ENCODE measurements at places on chromosomes 4 and X.

GRCh38 chr4:136583567-136583966 lies 948.7 kb downstream of the PCDH18 start:
- DNase-seq = no peak

DNA sequence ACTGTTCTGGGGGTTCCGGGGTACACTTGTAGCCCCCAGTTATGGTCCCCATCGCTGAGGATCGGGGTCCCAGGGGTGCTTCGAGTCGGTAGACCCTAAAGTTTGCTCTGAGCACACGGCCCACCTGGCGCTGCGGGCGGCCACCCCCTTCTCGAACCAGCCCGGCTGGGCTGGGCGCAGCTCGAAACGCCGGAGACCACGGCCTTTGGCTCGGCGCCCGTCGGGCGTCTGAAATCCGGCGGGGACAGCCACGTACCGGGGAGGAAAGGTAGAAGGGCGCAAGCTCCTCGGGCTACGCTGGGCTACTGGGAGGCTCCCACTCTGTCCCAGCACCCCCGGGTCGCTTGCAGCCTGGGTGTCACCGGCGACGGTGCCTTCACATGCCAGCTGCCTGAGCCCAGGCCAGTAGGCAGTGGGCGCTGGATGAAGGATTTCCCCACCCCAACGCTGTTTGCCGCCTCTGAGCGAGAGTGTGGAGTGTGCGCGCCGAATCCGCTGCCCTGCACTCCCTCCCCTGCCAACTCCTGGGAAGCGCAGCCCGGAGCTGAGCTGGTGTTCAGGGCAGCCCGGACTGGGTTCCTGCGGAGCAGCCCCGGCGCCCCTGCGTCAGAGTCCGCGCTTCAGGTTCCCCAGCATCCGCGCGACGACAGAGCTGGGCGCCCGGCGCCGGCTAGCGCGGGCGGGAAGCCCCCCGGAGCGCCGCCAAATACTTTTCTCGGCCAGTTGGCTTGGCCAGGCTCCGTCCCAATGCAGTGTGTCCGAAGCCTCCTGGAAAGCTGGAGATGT lies 637 bp downstream of the MAMLD1 start:
- DNase-seq = no peak

GRCh38 chr4:145216535-145216934 lies 36.1 kb upstream of the OTUD4 start:
- DNase-seq = no peak

DNA sequence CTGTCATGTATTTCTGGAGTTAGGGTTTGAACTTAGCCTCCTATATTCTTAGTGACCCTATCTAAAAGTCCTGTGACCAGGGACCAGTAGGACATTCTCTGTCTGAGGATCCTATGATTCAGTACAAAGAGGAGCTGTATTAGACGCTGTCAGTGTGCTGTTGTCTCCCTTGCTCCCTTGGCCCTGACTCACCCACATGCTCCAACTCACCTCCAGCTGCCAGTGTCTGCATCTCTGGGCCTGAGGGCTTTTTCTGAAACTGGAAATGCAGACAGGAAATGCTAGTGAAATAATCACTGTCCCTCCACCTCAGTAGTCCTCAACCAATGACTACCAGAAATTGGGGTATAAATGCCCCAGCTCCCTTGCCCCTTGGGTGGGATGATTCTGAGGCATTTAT lies 535.3 kb upstream of the RPS6KA3 start:
- no peak for DNase-seq

DNA sequence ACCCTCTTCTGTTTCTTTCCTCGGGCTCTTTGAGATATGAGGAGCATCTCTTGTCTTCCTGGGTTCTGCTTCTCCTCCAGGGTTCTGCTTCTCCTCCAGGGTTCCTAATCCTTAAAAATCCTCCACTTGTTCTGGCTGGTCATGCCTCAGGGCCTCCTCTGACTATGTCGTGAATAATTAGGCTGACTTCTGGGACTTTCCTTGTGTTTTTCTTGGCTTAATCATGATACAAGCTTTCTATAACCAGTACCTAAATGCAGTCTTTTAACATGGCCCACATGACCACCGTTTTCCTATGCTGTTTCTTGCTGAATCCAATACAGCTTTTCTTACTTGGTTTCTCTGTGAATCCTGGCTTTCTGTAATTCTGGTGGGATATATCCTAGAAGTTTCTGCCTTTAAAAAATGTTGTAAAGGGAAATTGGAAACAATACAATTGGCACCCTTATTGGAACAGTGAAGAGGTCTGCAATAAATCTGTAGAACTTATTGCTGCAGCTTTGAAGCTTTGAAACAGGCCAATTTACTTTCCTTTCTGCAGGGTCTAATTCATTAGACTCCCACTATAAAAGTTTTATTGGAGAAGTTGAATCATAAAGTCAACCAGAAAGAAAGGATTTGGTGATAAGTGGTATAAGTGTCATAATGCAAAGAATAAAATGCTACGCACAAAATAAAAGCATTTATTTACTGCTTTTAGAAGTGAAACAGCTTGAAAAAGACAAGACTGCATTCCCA lies 213.1 kb downstream of the UGT8 start:
- DNase-seq = no peak

DNA sequence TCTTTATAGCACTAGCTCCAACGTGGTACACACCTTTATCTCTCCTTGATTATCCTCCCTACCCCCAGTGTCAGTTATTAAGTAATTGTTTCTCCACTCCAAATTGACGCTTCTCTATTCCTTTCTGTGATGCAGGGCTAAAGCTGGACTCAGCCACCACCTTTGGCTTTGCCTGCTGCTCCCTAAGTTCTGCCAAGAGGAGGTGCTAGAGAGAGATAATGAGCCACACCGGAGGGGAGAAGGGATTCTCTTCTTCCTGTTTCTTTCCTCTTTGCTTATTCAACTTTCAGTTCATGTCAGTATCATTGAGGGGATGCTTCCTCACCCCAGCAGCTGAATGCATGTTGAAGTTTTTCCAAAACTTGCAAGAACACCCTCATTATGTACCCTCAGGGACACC lies 176.5 kb downstream of the GBA3 start:
- no peak for DNase-seq

- no peak for DNase-seq
These were observed 85.5 kb downstream of the CAMK2D start for GRCh38 chr4:113675731-113676697.

DNA sequence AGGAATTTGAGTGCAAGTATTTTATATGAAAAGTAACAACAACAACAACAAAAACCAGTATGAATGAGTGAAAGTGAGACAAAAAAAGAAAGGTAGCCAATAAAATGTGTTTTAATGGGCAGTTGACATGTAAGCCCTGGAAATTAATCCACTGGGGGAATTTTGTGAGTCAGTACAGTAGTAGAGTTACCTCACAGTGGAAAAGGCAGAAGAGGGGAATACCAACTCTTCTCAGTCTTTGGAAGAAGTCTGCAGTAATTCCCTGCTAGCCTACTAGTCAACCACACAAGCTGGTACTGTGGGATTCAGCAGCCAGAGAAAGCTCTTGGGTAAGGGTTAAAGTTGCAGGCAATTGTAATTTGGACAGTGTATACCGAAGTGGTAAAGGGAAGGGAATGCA lies 76.3 kb upstream of the IL15 start:
- no peak for DNase-seq

DNA sequence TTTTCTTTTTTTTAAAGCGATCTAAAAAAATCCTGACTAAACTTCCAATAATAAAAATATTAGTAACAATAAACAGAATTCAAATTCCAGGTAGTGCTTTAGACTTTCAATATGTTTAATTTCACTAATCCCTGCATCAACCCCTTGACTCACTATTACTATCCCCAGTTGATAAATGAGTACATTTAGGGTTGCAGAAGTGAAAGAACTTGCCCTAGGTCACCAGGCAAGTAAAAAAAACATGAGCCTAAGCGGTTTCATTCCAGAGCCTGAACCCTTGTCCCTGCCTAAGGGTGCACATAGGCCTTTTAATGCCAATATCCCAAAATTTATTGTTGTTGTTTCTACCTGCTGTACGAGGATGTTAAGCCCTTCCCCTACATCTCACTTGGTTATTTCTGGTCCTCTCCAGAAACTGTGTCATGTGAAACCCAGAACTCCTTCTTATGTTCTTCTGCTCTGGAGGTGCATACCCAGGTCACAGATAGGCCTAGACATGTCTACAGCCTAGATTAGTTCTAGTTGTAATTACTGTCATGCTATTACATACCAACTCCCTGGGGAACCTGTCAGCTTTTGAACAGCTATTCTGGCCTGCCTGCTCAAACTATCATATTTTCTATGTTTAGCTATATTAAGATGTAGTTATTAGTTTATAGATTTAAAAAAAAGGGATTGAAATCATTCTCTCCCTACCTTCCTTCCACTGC lies 244.5 kb upstream of the PITX2 start:
- DNase-seq = no peak

DNA sequence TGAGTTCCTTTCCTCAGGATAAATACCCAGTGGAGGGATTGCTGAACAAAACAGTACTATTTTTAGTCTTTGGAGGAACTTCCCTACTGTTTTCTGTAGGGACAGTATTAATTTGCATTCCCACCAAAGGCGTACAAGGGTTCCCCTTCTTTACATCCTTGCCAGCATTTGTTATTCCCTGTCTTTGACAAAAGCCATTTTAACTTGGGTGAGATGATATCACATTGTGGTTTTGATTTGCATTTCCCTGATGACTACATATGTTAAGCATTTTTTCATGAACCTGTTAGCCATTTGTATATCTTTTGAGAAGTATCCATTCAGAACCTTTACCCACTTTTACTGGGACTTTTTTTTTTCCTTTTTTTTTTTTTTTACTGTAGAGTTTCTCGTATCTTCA lies 126.2 kb upstream of the ANXA10 start:
- no peak for DNase-seq

DNA sequence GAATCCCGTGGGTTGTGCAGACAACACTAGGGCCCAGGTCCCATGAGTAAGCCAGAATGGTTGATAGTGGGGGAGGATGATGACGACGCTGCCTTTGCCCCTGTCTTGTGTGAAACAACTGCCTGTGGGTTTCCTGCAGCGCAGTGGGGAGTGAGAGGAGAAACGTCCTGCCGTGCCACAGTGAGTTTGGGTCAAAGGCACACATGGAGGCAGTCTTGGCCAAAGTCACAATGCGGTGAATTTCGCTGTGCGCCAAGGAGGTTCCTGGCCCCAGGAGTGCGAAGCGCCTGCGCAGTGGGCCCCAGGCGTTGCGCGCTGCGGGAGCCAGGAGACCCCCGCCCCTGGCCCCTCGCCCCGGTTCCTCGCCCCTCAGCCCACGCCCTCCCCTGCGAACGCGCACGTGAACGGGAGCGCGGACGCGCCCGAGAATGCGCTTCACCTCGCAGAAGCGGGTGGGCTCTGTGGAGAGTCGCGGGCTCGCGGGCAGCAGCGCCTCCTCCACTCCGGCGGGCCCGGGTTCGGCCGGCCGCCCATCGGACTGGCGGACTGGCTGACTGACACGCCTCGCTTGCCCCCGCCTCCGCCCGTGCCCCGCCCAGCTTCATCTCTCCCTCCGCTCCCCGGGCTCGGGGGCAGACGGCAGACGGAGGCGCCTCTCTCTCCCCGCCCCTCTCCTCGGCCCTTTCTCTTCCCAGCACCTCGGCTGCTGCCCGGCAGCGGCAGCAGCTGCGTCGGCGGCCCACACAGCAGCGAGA lies at the start of gene NUDT10:
Gene NUDT10, plus strand, starts transcription at position 635 of the 755 bp plus-strand sequence. CDS start 144 bp downstream, outside the sequence.
- peak; percentile 4 for DNase-seq

DNA sequence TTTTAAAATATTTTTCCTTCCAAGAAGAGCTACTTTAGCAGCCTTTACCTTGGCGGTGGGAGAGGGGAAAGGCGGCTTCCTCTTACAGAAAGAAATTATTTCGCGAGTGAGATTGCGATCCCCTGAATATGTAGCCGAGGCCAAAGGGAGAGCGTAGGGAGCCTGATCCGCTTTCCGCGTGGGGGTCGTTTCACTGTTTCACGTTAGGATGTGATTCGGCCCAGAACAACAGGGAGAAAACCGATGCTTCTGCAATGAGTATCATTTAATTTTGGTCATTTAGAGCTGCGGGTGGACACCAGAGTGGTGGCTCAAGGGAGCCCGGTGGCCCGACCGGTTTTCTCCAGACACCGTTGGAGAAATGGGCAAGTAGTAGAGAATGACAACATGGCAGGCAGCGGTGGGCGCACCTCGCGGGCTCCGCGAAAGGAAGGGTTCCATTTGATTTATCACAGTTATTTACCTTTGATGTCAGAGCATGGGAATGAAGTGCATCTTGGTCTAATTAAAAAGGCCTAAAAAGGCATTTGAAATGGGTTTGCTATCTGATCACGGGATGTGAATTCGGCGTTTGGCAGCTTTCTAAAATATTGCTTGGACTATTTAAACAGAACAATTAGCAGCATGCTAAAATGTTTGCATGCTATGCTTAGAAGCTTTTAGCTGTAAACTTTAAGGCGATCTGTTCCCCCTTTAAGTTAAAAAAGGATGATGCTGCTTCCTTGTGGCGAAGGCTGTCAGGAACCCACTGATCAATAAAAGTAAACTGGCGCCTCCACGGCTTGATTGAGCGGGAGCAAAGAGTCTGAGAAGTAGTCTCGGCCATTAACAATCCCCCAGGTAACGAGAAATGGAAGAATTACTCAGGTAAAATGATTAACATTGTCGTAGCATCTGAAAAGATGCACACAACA lies 2.0 kb upstream of the PCDH19 start:
- no peak for DNase-seq

DNA sequence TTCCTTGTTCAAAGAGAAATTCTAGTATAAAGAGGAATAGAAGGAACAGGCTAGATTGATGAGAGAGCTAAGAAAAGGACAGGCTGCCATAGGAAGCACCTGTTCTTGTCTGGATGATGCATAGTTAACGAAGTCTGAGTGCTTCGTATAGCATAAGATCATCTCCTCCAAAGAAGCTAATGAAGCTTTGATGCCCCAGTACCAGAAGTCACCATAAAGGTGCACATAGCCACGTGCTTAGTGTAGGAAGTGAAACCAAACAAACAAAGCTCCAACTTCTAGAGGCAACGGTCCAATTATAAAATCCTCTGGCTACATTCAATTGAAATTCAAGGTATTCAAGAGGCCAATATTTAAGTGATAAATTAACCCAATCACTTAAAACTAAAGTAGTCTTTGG lies 31.0 kb downstream of the AFAP1 start:
- DNase-seq = no peak

DNA sequence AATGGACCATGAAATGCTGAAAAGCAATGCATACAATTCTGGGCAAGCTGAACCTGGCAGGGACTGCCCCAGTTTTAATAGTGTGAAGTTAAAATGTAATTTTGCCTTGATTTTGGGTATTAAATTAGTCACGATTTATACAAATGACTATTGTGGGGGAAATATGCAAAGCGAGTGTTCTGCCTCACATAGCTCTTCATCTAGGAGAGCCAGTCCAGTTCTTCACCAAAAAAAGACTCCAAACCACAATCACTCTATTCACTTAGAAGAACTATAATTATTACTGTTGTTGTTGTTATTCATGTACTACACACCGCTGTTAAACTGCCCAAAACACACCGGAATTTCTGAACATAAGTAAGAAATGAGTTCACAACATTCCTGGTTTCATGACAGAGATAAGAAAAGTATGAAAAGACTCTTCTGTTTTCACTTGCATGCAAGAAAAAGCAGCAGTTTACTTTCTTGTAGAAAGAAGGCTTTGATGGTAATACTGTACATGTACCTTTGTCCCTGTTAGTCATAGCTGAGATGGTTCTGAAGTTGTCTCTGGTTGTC lies 101.9 kb downstream of the QRFPR start:
- no peak for DNase-seq
